ENCODE measurements at places on chromosomes 16 and 17. TPM values are rescaled to one million over a fixed set of nuclear protein-coding genes. Genes with fewer than 3 reads are reported as not detected.

PLCG2 gene
- 64.1 TPM for polyA plus RNA-seq

NACA2 gene
- 3.3 TPM for polyA plus RNA-seq

KRT27 gene
- not detected for polyA plus RNA-seq

CCT6B gene
- polyA plus RNA-seq, result 7.1 TPM

OTOP3 gene
- not detected for polyA plus RNA-seq

OGFOD1 gene
- 42.2 TPM for polyA plus RNA-seq

TMEM101 gene
- polyA plus RNA-seq, result 38.7 TPM

SLC43A2 gene
- polyA plus RNA-seq, result 27.1 TPM

MFSD11 gene
- 32.6 TPM for polyA plus RNA-seq

- DNase-seq, result no peak
Measured at GRCh38 chr16:84169765-84170310, 17.0 kb downstream of the TAF1C start.

- no peak for DNase-seq
Measured at GRCh38 chr16:66872559-66872942, 7.8 kb upstream of the PDP2 start.

GRCh38 chr17:13346996-13347762 lies 254.6 kb downstream of the HS3ST3A1 start:
- no peak for DNase-seq

GRCh38 chr17:68750208-68750562 lies 149.0 kb upstream of the FAM20A start:
- DNase-seq, result no peak

GRCh38 chr16:12314653-12315185 lies 338.2 kb downstream of the SNX29 start:
- DNase-seq, result no peak

- DNase-seq, result no peak
Measured at GRCh38 chr17:73166731-73167581, 2.1 kb downstream of the SSTR2 start.

DNA sequence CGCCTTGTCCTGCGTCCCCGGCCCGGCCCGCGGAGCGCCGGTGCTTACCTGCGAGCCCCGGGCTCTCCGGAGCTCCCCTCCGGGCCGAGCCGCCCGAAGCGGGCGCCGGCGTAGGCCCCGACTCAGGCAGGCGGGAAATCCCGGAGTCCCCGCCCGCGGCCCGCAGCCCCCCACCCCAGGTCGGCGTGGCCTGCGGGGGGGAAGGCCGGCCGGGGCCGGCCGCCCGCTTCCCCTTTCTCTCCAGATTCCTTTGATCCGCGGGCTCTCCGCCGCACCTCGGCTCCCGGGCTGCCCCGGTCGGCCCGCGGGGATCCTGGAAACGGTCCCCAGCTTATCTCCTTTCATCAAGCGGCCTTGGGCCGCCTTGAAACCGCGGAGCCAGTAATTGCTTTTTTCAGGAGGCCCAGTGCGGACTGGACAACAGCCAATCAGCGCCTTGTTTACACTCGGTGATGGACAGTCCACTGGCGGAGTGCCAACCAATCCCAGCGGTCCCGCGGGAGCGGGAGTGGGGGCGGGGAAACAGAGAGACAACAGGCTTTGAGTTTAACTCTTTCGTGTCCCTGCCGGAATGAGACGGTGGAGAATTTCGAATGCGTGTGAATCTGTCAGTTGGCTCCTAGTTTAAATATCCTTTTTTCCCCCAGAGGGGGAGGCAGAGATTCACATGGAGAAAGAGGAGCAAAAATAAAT lies 1.4 kb upstream of the BAHCC1 start:
- peak; percentile 100 for DNase-seq

DNA sequence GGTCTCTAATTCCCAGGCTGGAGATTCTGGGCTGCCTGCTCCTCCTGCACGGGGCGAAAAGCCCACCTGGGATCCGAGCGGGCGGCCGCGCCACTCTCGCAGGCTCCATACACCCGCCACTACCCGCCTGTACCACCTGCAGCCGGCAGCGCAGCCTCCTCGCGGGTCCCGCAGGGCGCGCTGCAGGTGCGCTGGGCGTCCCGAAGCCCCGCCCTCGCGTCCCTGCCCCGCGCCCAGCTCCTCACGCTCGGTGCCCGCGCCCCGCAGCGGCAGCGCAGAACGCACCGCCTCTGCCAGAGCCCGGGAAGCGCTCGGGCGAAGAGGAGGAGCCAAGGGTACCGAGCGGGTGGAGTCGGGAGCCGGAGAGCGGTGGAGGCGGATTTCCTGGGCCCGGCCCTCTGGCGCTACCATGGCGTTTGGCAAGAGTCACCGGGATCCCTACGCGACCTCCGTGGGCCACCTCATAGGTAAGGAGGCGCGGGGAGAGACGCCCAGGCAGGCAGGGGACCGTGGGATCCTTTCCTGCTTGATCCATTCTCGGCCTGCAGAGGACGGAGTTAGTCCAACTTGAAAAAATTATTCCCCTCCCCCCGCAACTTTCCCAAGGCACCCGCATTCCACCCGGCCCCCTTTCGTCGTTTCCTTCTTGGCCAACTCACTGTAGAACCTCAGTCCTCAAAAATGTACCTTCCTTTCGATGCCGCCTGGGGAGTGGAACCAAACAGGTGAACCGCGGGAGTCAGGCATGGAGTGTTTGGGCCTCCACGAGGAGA lies at the start of gene TOM1L1:
TOM1L1 (plus strand) TSS at position 396 of the 773 bp plus-strand sequence; CDS start at position 410, 14 bp downstream.
- peak; percentile 75 for DNase-seq

DNA sequence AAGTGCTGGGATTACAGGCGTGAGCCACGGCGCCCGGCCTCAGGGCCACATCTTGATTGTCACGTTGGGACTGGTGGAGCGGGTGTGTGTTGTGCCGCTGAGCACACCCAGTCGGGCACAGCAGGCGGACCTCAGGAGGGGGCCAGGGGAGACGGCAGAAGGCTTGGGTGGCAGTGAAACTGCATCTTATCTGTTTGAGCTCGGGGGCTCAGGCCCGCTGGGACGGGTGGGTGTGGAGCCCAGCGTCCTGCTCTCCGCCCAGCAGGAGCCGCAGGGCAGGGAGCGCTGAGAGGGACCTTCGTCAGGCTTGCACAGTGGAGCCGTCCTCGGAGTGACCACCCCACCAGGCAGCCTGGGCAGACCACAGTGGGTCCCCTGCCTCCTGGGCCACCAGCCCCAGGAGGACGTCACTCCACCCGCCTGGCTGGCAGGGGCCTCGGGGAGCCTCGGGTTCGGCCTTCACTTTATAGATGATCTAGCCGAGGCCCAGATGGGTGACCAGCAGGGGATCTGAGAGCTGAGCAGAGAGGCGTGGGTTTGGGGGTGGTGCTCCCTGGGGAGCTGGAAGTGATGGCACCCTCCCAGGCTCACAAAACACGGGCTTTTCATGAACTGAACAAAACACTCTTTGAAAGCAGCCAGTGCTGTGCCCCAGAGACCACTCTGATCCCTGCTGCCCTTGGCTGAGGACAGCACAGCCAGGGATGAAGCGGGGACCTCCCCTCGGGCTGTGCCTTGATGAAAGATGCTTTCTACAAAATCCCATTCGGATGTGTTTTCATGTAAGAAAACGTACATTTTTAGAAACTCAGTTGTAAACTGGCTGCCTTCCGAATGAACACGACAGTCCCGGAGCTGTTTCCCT lies 181.1 kb downstream of the SEC14L1 start:
- no peak for DNase-seq

- DNase-seq, result no peak
Measured at GRCh38 chr17:12118617-12119016, 97.9 kb downstream of the MAP2K4 start.

GRCh38 chr17:69672924-69673323 lies 258.4 kb downstream of the MAP2K6 start:
- DNase-seq, result no peak

DNA sequence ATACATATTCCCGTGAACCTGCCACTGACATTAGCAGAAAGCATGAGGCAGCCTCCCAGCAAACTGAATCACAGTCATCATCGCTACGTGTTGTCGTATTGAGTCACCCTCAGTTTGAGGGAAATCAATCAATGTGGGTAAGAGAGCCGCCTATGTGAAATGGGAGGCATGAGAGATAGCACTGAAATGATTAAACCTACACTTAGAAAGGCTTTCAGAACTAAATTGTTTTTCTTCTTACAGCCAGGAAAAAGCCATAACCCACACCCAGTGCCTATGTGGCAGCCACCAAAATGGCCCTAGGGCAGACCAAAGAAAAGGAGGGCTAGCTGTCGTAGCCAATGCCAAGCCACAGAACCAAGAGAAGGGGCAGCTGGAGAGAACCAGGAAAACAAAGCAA lies 90.5 kb downstream of the ADAMTS18 start:
- no peak for DNase-seq

- no peak for DNase-seq
Measured at GRCh38 chr16:951660-952301, 19.0 kb downstream of the LMF1 start.

DNA sequence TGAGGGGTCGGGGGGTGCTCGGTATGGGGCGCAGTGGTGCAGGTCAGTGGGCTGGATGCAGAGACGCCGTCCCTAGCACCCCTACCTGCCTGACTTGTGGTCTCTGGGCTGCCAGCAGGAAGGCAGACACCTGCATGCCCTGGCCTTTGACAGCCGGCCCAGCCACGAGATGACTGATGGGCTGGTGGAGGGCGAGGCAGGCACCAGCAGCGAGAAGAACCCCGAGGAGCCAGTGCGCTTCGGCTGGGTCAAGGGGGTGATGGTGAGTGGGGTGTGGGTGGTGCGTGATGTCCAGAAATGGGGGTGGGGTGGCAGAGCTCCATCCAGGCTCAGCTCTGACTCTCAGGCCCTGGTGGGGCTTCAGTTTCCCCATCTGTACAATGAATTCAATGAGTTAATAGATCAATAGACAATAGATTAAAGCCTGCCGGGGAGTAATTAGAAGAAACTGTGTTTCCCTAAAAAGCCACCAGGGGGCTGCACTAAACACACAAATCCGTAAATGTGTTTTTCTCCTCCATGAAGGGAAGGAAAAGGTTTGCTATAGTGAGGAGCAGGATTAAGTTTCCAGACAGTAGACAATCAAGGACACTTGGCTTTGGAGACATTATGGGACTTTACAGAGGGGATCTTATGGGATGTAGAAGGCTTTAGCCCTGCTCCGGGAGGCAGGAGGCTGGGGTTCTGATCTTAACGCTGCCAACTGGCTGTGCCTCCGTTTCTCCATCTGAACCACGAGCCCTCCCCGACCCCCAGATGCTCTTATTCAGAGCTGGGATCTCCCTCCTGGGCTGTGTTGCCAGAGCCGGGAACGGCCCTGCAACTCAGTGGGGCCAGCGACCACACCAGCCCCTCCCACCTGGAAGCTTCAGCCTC lies 2.2 kb downstream of the SLC12A3 start:
- DNase-seq, result peak; percentile 68

DNA sequence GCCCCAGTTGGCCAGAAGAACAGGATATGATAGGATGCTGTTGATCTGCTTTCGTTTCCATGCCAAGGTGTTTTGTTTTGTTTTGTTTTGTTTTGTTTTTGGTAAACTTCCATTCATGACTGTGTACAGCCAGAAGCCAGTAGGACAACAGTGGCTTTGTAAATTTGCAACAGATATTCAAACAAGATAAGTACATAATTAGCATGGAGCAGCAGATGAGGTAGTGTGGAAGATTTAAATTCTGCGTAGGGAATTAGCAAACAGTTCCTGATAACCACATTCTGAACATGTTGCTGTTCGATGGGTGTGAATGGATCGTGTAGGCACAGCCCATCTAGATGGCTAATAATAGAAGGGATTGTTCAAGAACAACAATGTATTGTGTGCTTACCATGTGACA lies 1080.1 kb upstream of the RBFOX1 start:
- no peak for DNase-seq

DNA sequence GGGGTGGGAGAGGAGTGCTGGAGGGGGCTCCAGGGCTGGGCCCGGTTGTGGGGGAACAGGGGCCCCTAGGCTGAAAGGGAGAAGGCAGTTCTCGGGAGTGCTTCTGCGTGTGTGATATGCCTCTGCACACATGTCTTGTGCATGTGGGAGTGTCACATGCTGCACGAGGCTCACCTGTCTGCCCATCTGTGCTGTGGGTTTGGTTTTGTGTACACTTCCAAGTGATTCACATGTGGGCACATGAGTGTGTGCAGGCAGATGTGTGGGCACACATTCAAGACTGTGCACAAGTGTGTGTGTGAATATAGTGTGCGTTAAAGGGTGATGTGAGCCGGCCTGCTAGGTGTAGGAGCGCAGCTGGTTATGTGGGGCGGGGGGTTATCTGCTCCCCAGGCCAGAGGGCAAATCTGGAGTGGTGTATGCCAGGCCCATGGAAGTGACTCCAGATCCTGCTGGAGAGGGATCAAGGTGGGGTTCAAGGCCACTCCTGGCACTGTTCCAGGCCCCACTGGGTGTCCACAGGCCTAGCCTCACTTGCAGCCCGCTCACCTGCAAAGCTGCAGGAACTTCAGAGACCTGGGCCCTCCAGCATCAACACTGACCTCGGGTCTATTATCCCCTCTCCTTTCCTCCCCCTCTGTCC lies 3.8 kb upstream of the BAHCC1 start:
- DNase-seq, result no peak

DNA sequence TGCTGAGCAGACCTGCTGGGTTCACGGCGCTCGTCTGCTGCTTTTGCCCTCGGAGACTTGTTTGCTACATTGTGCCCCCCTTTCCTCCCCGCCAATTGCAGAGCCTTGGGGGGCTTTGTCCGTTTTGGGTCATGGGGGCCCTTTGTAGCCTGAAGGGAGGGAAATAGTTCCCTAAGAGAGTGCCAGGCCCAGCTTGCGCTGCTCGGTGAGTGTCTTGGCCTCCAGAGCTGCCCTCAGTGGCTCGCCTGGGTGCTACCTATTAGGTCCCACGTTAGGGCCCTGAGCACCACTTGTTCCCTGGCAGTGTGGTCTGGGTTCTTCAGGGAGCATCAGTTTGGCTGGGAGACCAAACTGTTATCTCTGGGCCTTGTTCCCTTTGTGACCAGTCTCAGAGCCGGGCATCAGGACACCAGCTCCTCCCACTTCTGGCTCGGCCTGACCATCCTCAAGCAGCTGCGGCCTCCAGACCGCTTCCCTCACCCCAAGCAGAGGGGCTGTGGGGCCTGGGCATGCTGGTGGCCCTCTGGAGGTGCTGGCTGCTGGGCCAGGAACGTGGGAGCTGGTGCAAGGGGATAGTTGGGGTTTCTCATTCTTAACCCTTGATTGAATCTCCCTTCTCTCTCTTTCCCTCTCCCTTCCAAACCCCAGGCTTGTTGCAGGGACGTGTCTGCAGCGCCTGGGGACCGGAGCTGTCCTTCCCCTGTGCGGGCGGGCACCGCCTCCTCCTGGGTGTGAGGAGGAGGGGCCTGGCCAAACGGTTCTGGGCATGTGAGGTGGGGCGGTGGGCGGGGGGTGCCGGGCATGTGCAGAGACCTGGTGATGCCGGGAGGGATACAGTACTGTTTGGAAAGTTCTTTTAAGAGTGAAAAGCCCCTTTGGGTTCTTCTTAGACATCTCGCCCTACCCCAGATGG lies 16.0 kb upstream of the ITGB4 start:
- DNase-seq, result no peak
